ENCODE measurements at places on chromosomes 3 and 15.

DNA sequence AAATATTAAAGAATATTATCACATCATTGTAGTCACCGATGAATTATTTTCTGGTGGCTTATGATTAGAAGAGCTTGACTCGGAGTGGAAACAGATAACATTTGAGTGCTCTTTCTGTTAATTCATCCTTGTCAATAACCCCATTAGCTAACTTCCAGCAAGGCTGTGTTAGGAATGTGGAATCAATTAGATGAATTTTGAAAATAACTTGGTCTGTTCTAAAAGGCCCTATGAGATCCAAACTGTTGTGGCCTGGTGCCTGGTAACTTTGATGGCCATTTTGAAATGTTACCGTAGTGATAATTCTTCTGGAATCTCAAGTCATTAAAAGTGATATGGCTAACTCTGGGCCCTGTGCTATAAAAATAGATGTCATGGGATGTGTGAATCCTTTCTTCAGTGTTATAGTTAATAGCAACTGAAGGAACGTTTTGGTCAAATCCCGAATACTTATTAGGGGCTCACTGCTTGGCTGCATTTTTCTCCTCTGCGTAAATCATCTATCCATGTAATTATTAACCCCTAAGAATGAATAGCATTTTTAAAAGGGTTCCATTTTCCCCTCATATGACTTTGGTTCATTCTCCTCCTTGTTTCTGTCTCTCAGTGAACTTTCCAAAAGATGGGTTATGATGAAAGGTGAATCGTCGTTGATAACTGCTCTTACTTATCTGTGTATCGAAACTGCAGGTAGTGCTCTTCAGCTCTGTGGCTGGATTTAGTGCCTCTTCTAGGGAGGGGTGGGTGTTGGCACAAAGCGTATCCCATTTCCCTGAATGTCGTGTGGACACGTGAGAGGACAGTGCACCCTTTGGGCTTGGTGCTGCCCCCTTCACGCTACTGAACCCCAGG lies 82.7 kb downstream of the IGF1R start:
- no peak for DNase-seq

- DNase-seq = no peak
Observed at GRCh38 chr3:15889936-15890335, 92.2 kb upstream of the ANKRD28 start.

DNA sequence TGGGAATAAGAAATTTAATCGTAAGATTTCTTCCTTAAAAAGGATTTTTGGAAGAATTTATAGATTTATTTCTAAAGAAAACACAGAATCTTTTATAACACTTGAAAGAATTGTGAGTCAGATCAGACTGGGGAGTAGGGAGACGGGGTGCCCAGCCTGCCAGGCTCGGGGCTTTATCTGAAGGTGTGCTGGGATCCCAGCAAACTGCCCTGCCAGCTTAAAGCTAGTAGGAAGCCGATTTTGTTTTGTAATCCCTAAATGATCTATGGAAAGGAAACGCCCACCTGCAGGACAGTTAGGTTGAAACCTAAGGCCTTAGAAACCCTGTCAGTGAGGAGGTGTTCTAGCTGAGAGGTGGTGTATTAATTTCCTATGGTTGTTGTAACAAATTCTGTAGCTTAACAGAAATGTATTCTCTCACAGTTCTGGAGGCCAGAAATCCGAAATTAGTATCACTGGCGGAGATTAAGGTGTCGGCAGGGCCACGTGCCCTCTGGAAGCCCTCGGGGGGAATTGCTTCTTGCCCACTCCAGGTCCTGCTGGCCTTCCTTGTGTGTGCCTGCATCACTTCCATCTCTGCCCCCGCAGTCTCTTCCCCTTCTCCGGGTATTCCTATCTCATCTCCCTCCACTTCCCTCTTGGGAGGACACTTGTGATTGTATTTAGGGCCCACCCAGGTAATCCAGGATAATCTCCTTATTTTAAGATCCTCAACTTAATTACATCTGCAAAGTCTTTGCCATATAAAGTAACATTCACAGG lies 19.3 kb upstream of the RAB6B start:
- DNase-seq = no peak

- DNase-seq = peak; percentile 45
Observed at GRCh38 chr3:115071601-115072000, 75.5 kb downstream of the ZBTB20 start.

GRCh38 chr3:63343674-63344073 lies 65.6 kb downstream of the SYNPR start:
- DNase-seq = peak; percentile 50

DNA sequence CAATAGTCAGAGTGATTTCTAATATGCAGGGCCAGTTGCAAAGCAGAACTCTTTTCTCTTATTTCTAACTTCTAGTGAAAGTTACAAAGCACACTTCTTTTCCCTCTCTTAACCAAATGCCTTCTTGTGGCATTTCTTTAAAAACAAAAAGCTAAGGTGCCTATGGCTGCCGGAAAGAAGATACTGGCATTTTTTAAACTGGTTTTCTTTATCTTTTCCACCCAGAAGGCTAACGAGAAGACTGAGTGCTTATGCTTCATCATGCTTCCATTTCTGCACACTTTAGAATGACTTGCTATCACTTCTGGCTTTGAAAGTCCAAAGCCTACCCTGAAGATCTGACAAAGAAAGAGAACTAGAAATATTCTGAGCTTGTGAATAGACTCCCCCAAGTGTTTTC lies 141.3 kb downstream of the P2RY1 start:
- DNase-seq = no peak

Measured in dorsolateral prefrontal cortex (tissue), 122 donors.